Progenitor cell of endocrine pancreas (in vitro differentiated cells): ENCODE measurements at places on chromosomes 6 and 20.

GRCh38 chr6:154615483-154616025 lies 105.1 kb upstream of the CNKSR3 start:
- H3K27me3 ChIP-seq = peaks cover 7% of the 10 kb centered on the region
- H3K4me1 ChIP-seq = no peaks in the 10 kb centered on the region
- no peak overlapping the region for H3K27ac ChIP-seq

DNA sequence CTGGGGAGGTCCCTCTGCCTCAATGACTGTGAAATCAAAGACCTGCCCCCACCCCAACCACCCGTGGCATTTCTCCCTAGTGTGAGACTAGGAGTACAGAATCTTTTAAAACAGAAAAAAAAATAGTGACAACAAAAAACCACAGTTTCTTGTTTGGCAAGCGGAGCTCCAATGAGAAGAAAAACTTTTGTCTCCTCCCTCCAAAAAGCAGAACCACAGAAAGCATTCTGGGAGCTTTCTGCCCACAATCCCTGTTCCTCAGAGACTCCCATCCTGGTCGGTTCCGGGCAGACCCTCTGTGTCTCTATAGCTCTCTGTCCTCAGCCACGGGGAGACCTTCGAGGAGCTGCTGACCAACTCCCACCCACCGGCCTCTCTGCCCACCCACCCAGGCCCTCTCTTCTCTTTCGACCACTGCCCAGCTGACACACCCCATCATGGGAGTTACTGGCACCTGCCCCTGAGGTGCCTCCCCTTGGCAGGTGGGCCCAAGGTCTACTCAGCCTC lies 4.9 kb downstream of the PREX1 start:
- H3K36me3 ChIP-seq = no peaks in the 10 kb centered on the region
- H3K27ac ChIP-seq = no peak overlapping the region
- no peak overlapping the region for H3K4me3 ChIP-seq
- H3K27me3 ChIP-seq = peaks cover 62% of the 10 kb centered on the region
- no peak for DNase-seq

- H3K27me3 ChIP-seq = no peaks in the 10 kb centered on the region
- peaks cover 26% of the 10 kb centered on the region for H3K36me3 ChIP-seq
These were observed 195.9 kb downstream of the SASH1 start for GRCh38 chr6:148538261-148539190.

DNA sequence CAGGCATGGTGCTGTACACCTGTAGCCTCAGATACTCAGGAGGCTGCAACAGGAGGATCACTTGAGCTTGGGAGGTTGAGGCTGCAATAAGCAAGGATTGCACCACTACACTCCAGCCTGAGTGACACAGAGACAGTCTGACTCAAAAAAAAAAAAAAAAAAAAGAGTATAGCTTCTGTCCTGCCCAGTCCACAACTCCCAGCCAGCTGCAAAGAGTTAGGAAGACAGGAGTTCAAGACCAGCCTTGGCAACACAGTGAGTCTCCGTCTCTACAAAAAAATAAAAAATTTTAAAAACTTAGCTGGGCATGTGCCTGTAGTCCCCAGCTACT lies 28.3 kb upstream of the TLDC2 start:
- no peak overlapping the region for H3K4me3 ChIP-seq
- DNase-seq = no peak
- no peak overlapping the region for H3K27ac ChIP-seq
- H3K4me1 ChIP-seq = peaks cover 10% of the 10 kb centered on the region
- peaks cover 13% of the 10 kb centered on the region for H3K36me3 ChIP-seq
- no peaks in the 10 kb centered on the region for H3K27me3 ChIP-seq

DNA sequence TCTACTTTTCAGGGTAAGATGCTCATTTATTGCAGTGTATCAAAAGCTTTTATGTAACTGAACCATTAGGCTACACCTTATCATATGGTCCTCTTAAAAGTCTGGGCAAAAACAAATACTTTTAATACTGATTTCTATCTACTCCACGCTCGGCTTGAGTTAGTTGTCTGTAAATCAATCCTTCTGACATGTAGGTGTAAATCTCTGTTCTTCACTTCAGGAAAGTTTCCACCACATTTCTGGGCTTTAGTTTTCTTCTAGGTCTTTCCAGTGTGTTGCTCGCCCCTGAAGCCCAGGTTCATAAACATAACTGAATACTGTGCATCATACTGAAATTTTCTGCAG lies 89.2 kb upstream of the RNF217 start:
- no peak overlapping the region for H3K4me3 ChIP-seq
- no peak overlapping the region for H3K27ac ChIP-seq
- DNase-seq = no peak
- H3K27me3 ChIP-seq = no peaks in the 10 kb centered on the region
- no peaks in the 10 kb centered on the region for H3K36me3 ChIP-seq
- peaks cover 3% of the 10 kb centered on the region for H3K4me1 ChIP-seq

DNA sequence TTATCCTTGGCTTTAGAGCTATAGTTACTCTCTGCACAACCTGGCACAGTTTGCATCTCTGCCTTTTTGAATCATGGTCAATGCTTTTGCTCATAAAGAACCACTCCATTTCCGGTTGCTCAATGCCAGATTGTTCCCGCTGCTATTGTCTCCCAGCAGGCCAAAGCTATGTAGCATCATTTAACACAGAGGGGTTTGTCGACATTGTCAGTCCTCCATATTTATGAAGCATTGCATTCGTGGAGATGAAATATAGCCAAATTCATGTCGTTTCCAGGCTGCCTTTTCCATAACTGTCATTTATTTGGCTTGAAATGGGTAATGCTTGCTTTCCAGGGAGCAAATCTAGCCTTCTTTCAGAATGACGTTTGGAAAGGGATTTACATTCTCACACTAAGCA lies 598.8 kb downstream of the EPHA7 start:
- no peak overlapping the region for H3K27ac ChIP-seq
- H3K4me3 ChIP-seq = no peak overlapping the region
- no peaks in the 10 kb centered on the region for H3K4me1 ChIP-seq
- no peaks in the 10 kb centered on the region for H3K27me3 ChIP-seq
- no peaks in the 10 kb centered on the region for H3K36me3 ChIP-seq

DNA sequence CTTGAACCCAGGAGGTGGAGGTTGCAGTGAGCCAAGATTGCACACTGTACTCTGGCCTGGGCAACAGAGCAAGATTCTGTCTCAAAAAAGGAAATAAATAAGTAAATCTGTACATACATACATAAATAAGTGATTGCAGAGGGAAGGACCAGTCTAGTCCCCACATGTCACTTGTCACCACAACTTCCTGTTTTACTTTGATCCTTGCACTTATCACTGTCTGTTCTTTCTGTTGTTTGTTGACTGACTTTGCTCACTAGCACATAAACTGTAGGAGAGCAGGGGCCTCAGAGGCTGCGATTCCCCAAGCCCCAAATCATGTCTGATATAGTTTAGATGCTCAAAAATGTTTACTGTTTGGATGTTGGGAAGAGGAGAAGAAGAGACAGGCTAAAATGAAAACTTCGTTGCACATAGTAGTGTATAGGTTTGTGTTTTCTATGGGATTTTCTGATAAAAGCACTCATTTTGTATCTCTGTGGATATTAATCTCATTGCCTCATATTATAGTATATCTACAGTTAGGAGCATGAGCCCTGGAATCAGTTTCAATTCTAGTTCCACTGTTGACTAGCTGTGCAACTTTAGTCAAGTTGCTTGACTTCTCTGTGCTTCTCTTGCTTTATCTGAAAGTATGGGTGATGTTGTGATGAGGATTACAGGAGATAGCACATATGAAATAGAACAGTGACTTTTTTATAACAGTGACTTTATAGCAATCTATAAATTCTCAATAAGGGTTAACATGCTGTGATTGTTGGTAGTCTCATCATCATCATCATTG lies 165.0 kb downstream of the TBC1D7 start:
- no peaks in the 10 kb centered on the region for H3K27me3 ChIP-seq
- no peak overlapping the region for H3K27ac ChIP-seq
- no peak for DNase-seq
- peaks cover 17% of the 10 kb centered on the region for H3K4me1 ChIP-seq

- DNase-seq = no peak
- H3K4me1 ChIP-seq = peaks cover 9% of the 10 kb centered on the region
- no peak overlapping the region for H3K4me3 ChIP-seq
- H3K27me3 ChIP-seq = peaks cover 57% of the 10 kb centered on the region
- no peaks in the 10 kb centered on the region for H3K36me3 ChIP-seq
These were observed 197.0 kb downstream of the BMP7 start for GRCh38 chr20:57069442-57069841.

GRCh38 chr6:157629220-157629619 lies 193.8 kb upstream of the SNX9 start:
- no peak overlapping the region for H3K4me3 ChIP-seq
- H3K27me3 ChIP-seq = peaks cover 12% of the 10 kb centered on the region
